Activated CD4-positive, alpha-beta T cell treated with anti-CD3 and anti-CD28 coated beads for 1 hour (primary cell): ENCODE measurements at places on chromosomes 7 and 10.

- no peak for DNase-seq
These were observed 281.7 kb downstream of the SORCS3 start for GRCh38 chr10:104922810-104923209.

DNA sequence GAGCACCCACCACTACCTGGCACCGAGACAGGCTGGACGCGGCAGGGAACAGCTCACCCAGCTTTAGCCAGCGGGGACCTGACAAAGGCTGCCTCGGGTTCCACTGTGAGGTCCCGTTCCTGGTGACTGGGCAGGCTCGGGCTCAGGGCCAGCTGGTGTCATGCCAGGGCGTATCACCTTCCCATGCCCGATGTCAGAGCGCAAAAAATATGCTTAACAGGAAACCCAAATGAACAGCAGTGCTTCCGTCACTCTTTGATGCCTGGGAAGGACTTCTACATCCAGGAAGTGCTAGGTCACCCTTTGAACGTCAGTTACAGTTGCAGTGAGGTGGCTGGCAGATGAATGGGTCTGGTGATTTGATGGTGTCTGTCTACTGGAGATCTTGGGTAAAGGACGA, 106.0 kb downstream of the ADARB2 start:
- DNase-seq, result no peak

DNA sequence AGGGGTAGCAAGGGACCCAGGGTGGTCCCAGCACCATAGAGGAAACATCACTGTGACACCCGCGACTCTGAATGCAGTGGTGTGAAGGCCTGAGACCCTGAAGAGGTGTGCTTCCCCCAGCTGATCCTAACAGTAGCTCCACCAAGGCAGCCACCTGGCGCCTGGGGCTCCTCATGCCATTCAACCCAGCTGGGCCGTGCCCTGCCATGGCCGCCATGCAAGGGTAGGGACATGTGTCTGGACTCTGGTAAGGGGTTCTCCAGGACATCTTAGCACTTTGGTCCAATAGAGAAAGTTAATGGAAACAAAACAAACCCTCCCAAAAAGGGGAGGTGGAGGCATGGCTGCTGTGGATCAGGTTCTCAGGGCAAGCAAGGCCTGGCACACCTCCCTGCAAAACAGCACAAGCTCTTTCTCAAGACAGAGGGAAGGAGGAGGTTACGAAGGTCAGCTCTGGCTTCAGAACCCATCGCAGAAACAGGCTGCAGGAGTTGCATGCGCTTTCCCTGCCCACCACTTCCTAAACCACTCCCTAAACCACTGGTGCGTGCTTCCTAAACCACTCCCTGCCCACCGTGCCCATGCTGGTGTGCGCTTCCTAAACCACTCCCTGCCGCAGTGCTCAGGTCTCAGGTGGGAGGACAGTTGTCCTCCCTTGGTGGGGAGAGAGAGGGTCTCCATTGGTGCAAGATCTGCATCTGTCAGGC, 108.7 kb downstream of the LARP4B start:
- no peak for DNase-seq

DNA sequence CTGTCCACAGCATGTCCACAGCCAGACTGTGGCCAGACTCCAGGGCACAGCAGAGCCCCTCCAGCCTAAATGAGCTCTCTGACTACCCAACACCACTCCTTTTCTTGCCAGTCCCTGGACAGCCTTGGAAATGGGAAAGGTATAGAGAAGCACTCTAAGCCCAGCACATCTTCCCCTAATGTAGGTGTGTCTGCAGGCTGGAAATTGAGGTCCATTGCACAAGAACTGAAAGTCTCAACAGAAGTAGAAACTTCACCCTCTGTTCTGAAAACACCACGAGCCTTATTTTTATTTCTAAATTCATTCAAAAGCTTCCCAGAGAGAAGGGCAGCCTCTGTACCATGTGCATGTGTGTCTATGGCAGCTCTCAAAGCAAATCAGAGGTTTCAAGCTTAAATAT, 3.7 kb upstream of the KCNMA1 start:
- no peak for DNase-seq

GRCh38 chr10:110804376-110804775, 67.4 kb upstream of the PDCD4 start:
- no peak for DNase-seq

- DNase-seq, result no peak
These were observed 3.8 kb upstream of the DMTF1 start for GRCh38 chr7:87148332-87148955.

DNA sequence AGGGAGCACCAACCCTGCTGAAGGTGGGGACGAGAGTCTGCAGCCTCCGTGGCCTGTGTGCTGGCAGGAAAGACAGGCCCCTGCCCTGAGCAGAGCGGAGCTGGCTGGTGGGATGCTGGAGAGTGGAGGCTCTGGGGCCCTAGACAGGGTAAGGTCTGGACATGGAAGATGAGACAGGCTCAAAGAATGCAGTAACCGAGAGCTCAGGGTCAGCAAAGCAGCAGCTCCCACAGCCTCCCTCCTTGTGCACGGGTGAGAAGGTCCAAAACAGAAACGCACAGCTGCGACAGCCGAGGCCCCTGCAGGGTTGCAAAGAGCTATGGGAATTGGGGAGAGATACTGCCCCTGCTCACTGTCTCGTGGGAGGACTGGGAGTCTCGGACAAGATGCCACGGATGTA, 80.5 kb downstream of the TNS3 start:
- no peak for DNase-seq

DNA sequence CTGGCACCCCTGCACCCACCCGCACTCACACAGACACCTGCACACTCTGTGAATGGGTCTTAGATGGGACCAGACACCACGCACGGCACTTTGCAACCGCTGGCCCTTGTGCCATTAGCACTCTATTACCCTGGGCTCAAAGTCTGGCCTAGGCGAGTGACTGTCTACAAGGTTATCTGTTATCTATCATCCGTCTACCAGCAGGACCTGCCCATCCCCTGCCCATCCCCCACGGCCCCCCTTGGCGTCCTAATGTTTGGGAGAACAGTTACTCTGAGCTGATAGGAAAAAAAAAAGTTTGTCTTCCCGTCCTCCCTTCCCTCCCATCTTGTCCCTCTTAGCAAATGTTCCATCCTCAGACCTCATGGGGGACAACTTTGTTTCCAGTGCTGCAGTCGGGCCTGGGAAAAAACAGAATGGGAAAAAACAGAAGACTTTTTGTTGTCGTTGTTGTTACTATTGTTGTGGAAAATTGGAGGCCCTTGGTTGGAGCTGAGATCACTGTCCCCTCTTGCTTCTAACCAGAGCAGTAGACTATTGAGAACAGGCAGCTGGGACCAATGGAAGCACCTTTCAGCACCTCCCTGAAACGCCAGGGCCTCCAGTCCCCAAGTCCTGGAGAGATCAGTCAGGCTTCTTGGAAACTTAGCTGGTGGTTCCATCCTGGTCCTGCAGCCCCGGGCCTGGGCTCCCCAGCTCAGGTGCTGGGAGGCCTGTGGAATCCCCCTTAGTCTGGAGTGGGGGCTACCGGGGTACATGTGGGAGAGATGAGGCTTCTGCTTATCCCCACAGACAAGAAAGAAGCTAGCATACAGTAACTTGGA, 12.2 kb downstream of the UNCX start:
- DNase-seq, result no peak

DNA sequence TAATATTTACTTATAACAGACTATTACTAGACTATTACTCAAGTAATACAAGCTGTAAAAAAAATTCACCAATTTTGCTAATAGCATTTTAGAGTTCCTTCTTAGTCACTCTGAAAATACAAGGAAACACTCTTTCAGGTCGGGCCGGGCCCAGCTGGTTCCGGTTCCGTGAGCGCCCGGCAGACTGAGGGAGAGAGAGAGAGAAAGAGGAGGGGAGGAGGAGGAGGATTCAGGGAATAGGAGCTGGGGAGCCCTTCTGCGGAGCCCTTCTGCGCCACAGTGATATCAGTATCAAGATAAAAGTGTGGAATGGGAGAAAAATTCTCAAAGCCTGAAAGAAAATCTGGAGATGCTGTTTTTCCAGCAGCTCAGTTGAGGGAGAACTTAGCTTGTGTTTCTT, 30.5 kb upstream of the BHLHA15 start:
- no peak for DNase-seq

GRCh38 chr10:130351466-130352290, 215.5 kb downstream of the GLRX3 start:
- DNase-seq, result no peak

DNA sequence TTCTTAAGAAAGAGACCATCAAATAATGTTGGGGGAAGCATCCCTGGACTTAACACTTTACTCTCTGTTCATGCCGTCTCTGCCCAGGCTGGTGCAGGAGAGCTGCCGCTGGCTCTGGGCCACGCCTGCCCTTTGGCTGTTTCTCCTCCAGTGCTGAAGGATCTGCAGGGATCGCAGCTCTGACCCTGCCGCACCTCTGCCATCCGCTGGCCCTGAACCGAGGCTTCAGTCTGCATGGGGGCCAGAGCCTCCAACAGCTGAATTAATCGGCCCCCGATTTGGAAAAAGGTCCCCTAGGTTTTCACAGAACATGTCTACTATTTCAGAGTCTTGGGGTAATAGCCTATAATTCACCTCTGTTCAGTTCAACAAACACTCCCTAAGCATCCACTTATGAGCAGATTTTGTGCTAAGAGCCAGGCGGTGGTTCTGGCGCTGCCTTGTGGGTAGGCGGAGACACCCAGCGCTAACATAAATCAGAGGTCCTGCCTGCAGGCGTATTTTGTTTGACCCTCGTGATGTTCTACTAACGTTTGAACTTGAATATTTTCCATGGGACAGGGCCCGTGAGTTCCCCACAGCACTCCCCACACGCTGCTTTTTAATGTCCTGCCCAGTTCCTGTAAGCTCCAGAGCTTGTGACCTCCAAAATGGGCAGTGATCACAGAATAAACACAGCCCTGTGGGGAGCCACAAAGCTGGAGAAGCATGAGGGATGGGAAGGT, 99.0 kb downstream of the DYNC2I1 start:
- DNase-seq, result no peak

GRCh38 chr7:105044449-105045070, 30.6 kb downstream of the KMT2E start:
- no peak for DNase-seq

GRCh38 chr10:25130906-25131305, 43.9 kb upstream of the GPR158 start:
- no peak for DNase-seq

DNA sequence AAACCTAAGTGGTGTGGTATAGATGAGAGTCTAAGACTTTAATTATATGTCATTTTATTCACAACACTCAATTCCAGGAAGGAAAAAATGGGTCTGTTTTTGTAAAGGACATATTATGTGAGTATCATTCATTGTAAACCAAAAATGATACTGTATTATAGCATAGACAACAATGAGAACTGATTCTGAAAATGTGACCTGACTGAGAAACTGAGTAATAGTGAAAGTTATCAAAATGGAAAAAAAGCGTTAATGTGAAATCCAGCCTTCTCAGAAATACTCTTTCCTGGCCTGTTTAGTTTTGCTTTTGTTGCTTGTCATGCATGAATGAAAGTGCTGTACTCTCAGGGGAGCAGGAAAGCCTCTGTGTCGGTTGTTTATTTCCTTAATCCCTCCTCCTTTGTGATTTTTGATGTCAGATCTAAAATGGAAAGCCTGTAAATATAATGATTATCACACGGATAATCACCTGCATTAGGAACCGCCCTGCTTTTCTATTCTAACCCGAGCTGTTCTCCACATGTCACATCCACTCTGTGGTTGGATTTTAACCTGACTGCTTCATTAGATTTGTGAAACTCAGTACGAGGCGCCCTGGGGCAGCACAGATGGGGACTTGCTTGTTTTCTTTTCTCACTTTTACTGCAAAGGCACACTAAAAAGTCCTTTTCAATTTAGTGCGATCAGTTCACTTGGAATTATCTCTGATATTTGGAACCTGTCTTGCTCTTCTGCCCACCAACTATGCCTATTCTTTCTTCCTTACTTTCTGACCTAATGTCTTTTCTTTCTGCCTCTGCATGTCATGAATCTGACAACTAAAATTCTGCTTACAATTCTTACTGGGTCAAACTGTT, 240.9 kb upstream of the KAT6B start:
- no peak for DNase-seq

DNA sequence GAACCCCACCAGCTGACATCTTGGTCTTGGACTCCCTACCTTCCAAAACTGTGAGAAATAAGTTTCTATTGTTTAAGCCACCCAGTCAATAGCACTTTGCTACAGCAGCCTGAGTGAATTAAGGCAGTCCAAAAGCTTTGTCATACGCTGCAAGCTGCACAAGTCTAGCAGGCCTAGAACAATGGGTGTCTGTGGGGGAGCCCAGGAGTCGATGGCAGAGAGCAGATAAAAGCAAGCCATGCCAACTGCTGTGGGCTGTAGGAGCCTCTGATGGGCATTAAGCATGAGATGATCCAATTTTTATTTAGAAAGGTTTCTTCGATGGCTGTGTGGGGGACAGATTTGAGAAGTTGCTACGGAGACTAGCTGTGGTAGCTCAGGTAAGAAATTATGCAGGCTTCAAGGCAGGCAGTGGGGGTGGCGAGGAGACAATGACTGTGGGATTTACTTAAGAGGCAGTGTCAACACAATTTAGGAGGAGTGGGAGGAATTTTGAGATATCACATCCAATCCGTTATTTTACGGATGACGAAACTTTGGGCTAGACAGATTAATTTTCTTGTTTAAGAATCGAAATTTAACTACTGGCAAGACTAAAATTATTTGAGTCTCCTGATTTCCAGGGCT, 110.4 kb downstream of the NRCAM start:
- DNase-seq, result no peak

- DNase-seq, result no peak
These were observed 6.7 kb upstream of the CREB5 start for GRCh38 chr7:28405662-28406061.

GRCh38 chr10:125146791-125147579, 13.4 kb downstream of the CTBP2 start:
- DNase-seq, result no peak

- DNase-seq, result no peak
These were observed 133.5 kb downstream of the BUB3 start for GRCh38 chr10:123287594-123288247.

- DNase-seq, result no peak
These were observed 55.2 kb downstream of the ELFN1 start for GRCh38 chr7:1725199-1725690.

GRCh38 chr7:44471850-44472249, 18.6 kb downstream of the NUDCD3 start:
- no peak for DNase-seq

GRCh38 chr10:43262902-43263466, 3.9 kb downstream of the RASGEF1A start:
- DNase-seq, result no peak

- no peak for DNase-seq
These were observed 95.8 kb downstream of the SEC61G start for GRCh38 chr7:54663186-54663585.

- DNase-seq, result no peak
These were observed 97.7 kb upstream of the FEZF1 start for GRCh38 chr7:122402235-122402634.
